ENCODE measurements at places on chromosomes 2 and 18.

- peak; percentile 48 for DNase-seq
Observed at GRCh38 chr18:43563780-43564179, 286.5 kb upstream of the SYT4 start.

- no peak for DNase-seq
Observed at GRCh38 chr18:9905401-9905922, 8.4 kb upstream of the VAPA start.

- peak; percentile 59 for DNase-seq
Observed at GRCh38 chr2:67842375-67842959, 220.3 kb downstream of the C1D start.

GRCh38 chr18:8424481-8424880 is 184.8 kb upstream of the RAB12 start:
- DNase-seq, result no peak

- no peak for DNase-seq
Observed at GRCh38 chr2:159129824-159130223, 156.7 kb downstream of the WDSUB1 start.

- no peak for DNase-seq
Observed at GRCh38 chr2:97913846-97914245, 81.9 kb downstream of the TMEM131 start.

DNA sequence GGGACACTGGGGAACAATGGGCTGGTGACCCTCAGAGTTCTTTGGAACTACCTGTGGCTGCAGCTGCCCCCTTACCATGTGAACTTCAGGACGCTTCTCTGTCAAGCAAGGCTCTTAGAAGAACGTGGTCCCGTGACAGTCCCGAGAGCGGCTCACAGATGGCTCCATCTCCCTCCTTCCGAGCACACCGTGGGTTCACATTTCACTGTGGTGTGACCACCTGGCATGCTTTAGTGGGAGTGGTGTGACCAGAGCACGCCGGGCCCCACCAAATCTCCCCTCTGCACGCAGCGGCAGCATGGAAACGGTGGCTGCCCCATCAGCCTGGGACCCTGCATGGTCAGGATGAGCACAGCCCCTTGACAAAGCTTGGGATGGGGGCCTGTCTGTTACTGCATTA is 9.7 kb upstream of the TPO start:
- no peak for DNase-seq

GRCh38 chr2:28683100-28683706 is 68.4 kb upstream of the PPP1CB start:
- no peak for DNase-seq

- no peak for DNase-seq
Observed at GRCh38 chr2:205902900-205903237, 183.1 kb downstream of the INO80D start.

GRCh38 chr2:30663806-30664205 is 143.4 kb downstream of the CAPN13 start:
- no peak for DNase-seq

GRCh38 chr18:35671966-35672603 is 90.5 kb downstream of the GALNT1 start:
- no peak for DNase-seq

DNA sequence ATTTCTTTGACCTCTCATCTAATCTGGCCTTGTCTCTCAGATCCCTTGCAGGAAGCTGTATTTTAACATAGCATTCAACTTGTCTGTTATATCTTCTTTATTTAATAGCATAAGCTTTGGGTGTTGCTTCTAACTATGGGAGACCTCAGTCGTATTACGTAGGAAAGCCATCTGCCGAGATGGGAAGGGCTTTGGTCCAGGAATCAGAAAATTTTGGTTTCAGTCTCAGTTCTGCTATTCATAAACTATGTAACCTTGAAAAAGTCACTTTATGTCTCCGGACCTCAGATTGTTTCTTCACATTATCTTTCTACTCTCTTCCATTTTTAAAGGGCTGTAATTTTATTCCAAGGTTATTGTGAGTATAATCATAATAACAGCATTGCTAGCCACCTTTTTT is 297.7 kb downstream of the SATB2 start:
- no peak for DNase-seq

GRCh38 chr2:120889936-120890335 is 154.3 kb downstream of the GLI2 start:
- no peak for DNase-seq

DNA sequence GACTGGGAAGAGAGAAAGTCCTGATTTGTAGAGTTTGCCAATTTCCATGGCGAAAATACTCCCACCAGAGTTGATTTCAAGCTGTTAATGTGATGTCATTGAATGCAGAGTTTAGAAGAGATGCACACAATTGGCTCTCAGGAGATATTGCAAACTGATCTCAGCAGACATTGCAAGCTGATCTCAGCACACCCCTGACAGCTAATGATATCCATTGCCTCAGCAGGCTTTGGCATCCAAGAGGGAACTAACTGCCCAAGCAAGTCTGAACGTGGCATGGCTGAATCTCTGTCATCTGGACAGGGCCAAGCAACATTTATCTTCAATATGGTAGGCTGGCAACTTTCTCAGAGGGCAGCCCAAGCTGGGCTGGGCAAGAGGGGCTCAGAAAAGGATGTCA is 78.4 kb upstream of the CYP1B1 start:
- DNase-seq, result no peak

DNA sequence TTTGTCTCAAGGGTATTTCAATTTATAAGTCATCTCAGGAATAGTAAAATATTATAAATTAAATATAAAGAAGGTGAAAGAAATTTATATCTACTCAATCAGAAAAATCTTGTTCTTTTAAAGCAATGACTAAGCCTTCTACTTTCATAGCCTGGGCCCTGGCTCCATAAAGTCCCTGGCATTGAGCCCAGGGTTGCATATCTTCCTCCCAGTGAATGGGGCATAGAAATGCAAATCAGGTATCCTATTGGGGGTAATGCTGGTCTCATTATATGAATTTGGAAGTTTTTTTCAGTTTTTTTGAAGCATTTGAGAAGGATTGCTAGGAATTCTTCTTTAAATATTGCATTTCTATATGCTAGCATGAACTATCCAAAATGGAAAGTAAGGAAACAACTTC is 73.9 kb upstream of the MC2R start:
- no peak for DNase-seq

GRCh38 chr18:74230922-74231714 is 60.6 kb downstream of the CYB5A start:
- DNase-seq, result no peak

- DNase-seq, result no peak
Observed at GRCh38 chr2:204550751-204551511, 5.7 kb downstream of the PARD3B start.

- DNase-seq, result no peak
Observed at GRCh38 chr2:112962308-112963175, 15.3 kb upstream of the IL36G start.

- DNase-seq, result no peak
Observed at GRCh38 chr2:201237486-201238123, 22.7 kb upstream of the CASP8 start.

DNA sequence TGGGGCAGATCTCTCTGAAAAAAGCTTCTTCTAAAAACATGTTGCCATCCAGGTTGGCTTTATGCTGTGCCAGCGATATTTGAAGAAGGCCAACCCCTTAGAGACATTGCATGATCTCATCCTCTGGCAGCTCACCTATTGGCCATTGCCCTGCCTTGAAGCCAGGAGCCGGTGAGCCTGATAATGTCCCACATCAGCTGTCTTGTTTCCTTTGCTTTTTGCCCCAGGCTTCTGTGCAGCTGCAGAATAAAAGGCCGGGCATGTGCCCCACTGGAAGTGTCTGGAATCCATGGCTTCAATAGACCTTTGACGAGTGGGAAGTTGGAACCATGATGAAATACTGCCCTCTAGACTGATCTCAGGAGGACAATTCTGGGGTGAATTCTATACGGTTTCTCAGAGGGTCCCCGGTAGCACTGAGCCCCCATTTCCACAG is 523.5 kb upstream of the ZEB2 start:
- DNase-seq, result peak; percentile 83

DNA sequence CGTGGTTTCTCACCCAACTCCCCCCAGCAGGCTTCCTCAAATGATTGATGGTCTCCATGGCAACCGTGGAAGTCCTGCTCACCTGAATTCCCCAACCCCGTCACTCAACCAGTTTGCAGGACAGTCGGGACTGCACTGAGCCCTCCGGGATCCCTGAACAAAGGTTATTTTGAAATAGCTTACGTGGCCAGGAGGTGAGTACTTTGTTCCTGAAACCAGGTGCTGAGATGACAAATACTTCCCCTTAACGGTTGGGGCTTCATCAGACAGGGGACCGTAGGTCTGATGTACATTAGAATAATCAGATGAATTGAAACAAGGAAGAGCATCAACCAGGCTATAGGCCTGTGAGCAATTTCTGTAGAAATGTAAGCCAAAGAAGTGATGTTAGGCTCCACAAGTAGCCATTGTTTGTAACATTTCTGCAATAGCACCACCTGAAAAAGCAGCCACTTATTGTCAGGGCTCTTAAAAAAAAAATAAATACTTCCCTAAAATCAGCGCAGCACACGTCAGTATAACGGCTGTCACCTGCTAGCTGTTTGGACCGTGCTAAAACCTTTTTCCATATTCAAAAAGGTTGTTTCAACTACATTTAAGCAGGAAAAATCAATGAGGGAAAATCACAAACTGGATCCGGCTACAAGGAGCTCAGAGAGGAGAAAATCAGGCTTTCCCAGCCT is 206.4 kb upstream of the ID2 start:
- DNase-seq, result no peak

DNA sequence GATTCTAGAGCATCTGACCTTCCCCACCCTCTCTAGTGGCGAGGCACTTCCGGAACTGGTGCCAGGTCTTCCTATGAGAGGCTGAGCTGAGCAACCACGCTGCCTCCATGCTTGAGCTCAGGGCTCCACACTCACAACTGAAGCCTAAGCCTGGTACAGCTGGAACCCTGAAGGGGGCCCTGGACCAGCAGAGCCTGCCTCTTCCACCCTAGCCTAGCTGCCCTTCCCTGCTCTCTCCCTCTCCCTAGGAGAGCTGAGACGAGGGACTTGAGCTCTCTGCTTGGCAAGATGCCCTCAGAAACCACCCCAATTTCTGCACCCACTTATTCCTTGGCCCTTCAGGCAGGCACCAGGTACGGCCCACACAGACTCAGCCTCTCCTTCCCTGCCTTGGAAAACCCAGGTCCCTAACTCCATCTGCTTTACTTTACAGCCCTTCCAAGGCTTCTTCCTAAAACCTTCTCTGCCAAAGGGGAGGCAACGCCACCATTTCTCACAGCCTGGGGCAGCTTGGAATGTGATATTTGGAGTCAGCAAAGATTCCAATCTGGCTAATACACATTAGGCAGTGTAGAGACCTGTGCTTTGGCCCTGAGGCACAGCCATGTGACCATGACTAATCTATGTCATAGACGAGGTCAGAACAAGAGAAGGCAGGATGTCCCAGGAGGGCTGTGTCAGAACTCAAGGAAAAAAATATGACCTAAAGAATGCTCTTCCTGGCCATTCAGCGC is 18.8 kb downstream of the COX7A2L start:
- peak; percentile 79 for DNase-seq

- DNase-seq, result no peak
Observed at GRCh38 chr2:23312996-23313606, 71.9 kb upstream of the KLHL29 start.

- no peak for DNase-seq
Observed at GRCh38 chr2:211367293-211367692, 810.9 kb downstream of the CPS1 start.

DNA sequence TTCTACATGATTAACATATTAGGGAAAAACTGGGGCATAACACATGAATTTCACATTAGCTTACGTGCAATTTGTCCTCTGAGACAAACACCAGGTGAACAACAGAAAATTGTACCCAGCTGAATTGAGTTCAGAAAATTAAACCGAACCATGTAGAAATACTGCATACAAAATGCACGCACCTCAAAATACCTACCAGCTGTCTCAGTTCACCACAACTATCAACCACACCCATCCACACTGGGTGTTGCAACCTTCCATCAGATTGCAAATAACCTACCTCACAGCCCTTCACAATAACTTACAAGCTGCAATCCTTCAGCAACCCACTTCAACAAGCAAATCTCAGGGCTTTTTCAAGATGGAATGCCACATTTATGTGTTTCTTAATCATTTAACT is 55.9 kb downstream of the UNC50 start:
- DNase-seq, result no peak

GRCh38 chr2:24454294-24454693 is 36.8 kb upstream of the NCOA1 start:
- no peak for DNase-seq

GRCh38 chr2:176160251-176160985 is 3.3 kb downstream of the HOXD3 start:
- DNase-seq, result no peak

GRCh38 chr18:29321561-29321960 is 1144.6 kb upstream of the CDH2 start:
- DNase-seq, result no peak

GRCh38 chr2:31383471-31384153 is 30.9 kb downstream of the XDH start:
- no peak for DNase-seq

- DNase-seq, result no peak
Observed at GRCh38 chr2:50395605-50396297, 636.2 kb downstream of the NRXN1 start.

GRCh38 chr2:160820691-160821090 is 327.1 kb upstream of the RBMS1 start:
- no peak for DNase-seq
